Breast epithelium (tissue), 4 donors: ENCODE measurements at places on chromosomes 16 and 17. TPM values are rescaled to one million over a fixed set of nuclear protein-coding genes. Genes with fewer than 3 reads are reported as not detected.

DNA sequence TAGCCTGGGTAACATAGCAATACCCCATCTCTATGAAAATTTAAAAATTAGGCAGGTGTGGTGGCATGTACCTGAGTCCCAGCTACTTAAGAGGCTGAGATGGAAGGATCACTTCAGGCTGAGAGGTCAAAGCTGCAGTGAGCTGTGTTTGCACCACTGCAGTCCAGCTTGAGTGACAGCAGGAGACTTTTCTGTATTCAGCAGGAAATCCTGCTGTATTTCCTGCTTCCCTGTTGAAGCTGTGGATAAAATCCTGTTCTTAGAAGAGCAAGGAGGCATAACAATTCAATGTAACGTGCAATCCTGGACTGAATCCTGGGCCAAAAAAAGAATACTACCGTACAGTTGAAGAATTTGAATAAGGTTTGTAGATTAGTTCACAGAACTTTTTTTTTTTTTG lies 62.2 kb downstream of the FBXL20 start:
- no peak for DNase-seq

DNA sequence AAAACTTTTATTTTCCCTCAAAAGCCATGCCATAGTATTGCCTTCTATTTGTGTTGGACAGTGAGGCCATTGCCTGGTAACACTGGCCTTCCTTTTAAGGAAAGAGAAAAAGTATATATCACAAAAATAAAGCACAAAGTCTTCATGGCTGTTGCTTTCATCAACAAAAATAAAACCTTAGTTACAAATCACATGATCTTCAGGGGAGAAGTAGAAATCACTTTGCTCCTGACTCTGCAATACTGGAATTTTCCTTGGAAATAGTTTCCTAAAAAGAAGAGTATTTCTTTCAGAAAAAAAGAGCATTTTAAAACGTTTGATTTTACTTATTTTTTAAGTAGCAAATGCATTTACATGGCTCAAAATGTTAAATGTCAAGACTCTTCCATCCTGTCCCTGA lies 41.9 kb downstream of the FAM20A start:
- no peak for DNase-seq

GRCh38 chr16:85190572-85190971 lies 78.3 kb upstream of the CIBAR2 start:
- no peak for DNase-seq

DNA sequence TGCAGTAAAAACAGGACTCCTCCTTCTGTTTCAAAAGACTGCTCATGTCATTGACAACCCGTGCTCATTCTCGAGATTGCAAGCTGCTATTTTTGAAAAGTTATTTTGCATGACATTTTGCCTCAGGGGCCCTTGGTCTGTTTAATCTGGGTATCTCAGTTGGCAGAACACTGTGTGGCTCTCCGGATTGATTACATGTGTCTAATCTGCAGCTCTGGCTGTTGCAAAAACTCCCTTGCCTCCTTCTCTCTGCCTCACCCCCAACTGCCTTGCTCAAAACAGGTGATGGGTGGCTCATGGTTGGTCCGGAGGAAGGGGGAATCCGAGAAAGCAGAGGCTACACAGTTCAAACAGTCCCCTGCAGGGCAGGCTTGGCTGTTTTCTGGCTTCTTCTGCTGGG lies 25.3 kb downstream of the GINS3 start:
- DNase-seq, result no peak

SDR42E1 gene
- total RNA-seq, result 6.9 TPM

GPRC5B gene
- total RNA-seq, result 16.3 TPM

PPP1R27 gene
- total RNA-seq, result not detected

SPATA32 gene
- total RNA-seq, result 0.44 TPM

TEKT1 gene
- total RNA-seq, result not detected

NTN3 gene
- not detected for total RNA-seq
